Daoy (cell line): ENCODE measurements at places on chromosomes 3 and 15. TPM values are rescaled to one million over a fixed set of nuclear protein-coding genes. Genes with fewer than 3 reads are reported as not detected.

GOLGA8M gene
- not detected in 2 replicates for total RNA-seq

- DNase-seq: no peak
Measured at GRCh38 chr3:124274051-124274450, 282.1 kb upstream of the ROPN1 start.

- DNase-seq: peak; percentile 98
Measured at GRCh38 chr3:115790759-115791158, 167.4 kb downstream of the GAP43 start.

DNA sequence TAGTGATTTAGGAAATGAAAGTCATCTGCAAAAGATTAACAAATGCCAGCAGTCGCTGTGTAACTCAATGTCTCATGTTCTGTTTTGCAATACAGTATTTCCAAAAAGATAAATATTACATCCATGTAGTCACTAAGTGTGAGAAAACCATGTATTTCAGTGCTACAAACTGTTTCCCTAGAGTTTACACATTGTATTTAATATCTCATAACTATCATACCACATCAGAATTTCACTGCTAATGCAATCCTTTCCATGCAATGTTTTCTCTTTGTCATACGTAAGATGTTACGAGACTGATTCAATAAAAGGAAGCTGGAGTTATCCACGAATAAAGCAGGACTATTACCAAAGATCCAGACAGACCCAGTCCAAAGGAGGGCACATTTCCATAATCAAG lies 269.4 kb downstream of the GBE1 start:
- DNase-seq: no peak

GRCh38 chr3:188292827-188293226 lies 138.9 kb downstream of the LPP start:
- DNase-seq: no peak

GRCh38 chr3:51434746-51435327 lies 43.8 kb downstream of the RBM15B start:
- DNase-seq: peak; percentile 21

- peak; percentile 45 for DNase-seq
Measured at GRCh38 chr15:56869573-56869972, 48.9 kb upstream of the TCF12 start.
